ENCODE measurements at places on chromosomes 6 and 20.

DNA sequence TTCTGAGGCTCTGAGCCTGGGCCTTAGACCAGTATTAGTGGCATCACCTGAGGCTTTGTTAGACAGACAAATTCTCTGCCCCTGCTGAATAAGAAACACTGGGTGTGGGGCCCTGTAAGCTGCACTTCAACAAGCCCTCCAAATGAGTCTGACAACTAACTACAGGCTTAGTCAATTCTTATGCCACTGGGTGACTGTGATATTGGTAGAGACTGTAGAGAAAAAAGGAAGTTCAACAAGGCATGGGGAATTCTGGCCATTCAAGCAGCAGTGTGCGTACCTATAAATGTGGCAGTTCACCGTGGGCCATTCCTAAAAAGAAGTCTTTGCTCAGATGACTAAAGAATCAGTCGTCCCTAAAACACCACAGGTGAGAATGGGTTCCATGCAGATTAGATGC, 82.7 kb downstream of the MDN1 start:
- no peak for DNase-seq

DNA sequence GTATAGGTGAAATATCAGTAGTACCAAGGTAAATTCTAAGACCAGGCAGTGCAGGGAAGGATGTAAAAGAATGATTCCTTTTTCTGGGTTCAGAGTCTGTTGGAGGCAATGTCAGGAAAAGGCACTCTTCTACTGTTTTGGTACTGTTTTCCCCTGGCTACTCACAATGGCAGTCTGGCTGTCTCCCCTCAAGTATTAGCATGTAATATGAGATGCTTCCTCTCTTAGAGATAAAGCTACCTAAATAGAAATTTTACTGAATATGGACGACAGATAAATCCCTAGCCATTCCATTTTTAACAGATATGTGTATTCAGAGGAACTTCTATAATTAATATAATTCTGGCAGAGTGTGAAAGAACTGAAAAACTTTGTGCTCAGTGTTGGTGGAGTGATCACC, 3.5 kb downstream of the RNF8 start:
- no peak for DNase-seq

GRCh38 chr6:104829183-104829958, 30.3 kb downstream of the HACE1 start:
- no peak for DNase-seq

GRCh38 chr6:41157323-41157722, 3.2 kb upstream of the TREML1 start:
- no peak for DNase-seq

GRCh38 chr6:158445426-158446085, 114.3 kb upstream of the TMEM181 start:
- DNase-seq = no peak

DNA sequence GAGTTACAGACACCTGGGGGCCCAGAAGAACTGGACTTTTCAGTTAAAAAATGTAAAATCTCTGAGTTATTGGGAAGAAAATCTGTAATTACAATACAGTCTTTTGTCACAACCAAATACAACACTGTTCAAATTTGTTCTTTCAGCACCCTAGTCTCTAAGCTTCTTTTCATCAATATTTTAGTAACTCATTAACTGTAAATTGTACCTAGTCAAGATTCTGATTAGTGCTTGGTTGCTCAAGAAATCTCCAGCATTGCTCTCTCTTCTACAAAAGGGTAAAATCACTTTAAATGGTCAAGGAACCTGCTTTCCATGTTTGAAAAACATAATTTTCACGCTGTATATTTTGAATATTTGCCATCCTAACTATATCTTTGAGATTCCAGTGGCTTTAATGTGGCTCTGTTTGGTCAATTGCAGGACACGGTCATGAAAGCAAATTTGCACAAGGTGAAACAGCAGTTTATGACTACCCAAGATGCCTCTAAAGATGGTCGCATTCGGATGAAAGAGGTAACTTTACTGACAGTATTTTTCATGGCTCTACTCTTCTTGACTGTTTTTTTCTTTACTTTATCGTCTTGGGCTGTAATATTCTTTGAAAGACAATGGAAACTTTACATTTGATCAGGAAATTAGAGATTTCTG, 9.2 kb downstream of the SCGN start:
- no peak for DNase-seq

- DNase-seq = no peak
Observed at GRCh38 chr6:1958257-1958656, 287.1 kb downstream of the GMDS start.

- no peak for DNase-seq
Observed at GRCh38 chr20:19659448-19659847, 98.6 kb upstream of the RIN2 start.

GRCh38 chr6:114762145-114762544, 419.3 kb upstream of the HS3ST5 start:
- DNase-seq = no peak

DNA sequence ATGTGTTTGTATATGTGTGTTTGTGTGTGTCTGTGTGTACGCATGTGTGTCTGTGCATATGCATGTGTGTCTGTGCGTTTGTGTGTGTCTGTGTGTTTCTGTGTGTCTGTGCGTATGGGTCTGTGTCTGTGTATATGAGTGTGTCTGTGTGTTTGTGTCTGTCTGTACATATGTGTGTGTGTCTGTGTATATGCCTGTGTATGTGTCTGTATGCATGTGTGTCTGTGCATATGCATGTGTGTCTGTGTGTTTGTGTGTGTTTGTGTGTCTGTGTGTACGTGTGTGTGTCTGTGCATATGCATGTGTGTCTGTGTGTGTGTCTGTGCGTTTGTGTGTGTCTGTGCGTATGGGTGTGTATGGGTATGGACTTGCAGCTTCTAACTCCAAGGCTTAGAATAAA, 174.0 kb upstream of the NOX3 start:
- DNase-seq = no peak

DNA sequence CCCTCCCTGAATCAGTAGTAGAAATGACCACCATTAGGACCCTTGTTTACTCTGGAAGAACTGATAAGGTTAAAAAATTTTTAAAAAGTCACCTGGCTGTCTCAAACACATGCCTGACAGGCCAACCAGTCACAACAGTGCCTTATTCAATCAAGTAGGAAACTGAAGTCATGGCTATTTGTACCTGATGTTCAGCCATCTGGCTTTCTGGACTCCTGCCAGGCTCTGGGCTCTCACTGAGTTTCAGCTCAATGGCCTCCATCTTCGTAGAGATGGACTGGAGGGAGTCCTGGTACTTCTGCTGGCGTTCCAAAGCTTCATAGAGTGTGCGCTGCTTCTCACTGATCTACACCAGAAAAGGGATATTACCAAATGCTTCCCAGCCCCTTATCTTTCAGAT, 343.8 kb downstream of the SYNE1 start:
- DNase-seq = no peak

DNA sequence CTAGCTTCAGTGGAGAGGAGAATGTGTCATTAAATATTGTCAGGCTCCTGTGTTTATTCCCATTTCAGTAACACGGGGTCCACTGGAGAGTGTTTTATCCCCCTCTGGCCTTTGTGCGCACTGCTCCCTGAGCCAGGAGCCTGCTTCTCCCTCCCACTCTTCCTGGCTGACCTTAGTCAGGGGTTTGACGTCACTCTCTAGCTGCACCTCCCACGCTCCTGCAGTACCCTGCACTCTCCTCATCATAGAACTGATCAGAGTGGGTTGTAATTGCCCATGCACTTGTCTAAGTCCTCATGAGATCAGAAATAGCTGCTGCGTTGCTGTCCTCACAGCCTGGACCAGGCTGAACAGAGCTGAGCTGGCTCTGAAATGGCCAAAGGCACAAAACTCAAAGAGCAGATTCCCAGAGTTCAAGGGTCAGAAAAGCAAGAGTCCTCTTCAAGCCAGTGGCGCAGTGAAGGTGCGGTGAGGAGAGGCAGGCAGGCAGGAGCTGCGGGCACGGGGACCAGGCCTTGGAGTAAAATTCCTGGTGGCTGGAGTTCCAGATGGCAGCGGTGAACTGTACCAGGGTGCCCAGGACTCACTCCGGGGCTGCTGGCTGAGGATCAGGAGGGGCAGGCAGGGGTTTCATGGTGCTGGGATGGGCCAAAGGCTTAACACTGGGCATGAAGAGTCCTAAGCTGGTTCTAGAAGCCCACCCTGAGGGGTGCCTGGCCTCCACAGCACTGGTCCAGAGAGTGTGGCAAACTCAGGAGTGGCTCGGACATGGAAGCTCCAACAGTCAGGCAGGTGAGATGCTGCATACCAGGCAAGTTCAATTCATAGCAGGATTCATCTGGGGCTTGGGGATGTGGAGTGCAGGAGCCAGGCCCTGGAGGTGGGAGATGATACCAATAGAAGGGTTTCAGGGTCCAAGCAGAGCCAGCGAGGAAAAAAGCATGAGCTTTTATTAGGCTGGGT, 170.9 kb downstream of the SCP2D1 start:
- DNase-seq = no peak

GRCh38 chr20:63881451-63882226, 13.3 kb upstream of the DNAJC5 start:
- no peak for DNase-seq

- DNase-seq = no peak
Observed at GRCh38 chr6:87102151-87102621, 7.3 kb upstream of the CGA start.

DNA sequence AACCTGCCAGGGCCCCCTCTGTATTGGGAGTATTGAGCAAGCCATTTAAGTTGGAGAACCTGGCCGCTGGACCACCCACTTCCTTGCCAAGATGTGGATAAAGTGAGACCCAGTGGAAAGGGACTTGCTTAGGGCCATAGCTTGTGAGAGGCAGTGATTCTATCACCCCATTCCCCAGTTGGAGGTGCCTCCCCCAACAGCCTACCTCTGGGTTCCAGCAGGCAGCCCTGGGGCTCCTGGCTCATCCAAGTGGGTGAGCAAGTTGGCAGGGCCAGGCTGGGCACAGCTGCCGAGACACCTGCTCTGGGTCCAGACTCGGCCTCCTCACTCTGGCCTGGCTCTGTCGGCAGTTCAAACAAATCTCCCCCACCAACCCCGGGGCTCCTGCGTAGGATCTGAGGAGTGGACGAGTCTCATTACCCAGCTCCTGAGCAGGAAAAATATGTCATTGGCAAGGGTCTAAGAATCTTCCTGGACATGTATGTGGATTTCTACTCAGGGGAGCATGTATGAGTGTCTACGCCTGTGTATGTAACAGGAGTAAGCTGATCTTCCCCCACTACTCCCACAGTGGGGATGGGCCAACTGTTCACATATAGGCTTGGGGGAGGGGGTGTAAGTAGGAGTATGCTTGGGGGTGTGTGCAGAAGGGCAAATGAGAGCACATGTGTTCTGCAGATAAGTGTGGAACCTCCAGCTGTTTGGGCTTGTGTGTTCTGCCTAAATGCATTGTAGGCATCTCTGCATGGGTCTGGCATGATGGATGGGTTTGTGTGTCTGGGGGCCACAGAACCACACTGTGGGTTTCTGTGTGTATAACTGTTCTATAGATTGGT, 1.9 kb downstream of the ID1 start:
- DNase-seq = no peak

- no peak for DNase-seq
Observed at GRCh38 chr6:30836957-30837356, 47.4 kb upstream of the DDR1 start.

GRCh38 chr6:159066483-159066882, 21.7 kb upstream of the TAGAP start:
- no peak for DNase-seq

DNA sequence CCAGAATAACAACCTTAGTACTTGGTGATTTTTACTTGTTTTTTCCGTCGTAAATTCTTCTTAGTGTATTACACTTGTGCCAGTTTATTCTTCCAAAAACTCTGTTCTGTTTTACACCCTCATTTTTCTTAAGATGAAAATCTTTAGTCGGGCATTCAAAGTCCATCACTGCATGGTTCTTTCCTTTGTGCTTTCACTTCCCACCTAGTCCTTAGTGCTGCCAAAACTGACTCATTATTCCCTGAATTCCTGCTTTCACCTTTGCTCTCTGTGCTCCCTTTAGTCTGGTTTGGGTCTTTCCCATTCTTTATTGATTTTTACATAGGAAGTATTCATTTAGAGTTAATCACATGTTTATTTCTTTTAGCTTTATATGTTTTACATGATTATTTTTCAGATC, 3.3 kb downstream of the TRMT11 start:
- no peak for DNase-seq

DNA sequence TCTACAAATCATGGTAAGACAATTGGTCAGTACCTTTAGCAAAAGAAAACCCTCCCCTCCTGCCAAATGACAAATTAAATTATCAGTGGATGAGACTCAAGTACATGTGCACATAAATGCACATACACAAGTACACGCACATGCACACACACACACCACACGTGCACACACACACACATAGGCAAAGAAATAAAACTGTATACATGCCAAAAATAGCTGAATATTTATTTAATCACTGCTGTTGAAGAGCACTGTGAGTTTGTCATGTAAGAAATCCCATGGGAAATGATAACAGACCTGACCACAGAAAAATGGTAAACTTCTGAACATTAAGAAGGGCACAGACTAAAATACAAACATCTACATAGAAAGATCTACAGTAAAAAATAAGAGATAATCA, 46.6 kb upstream of the TNFAIP3 start:
- no peak for DNase-seq

- DNase-seq = no peak
Observed at GRCh38 chr6:129609635-129610034, 100.3 kb downstream of the ARHGAP18 start.

- no peak for DNase-seq
Observed at GRCh38 chr6:105483492-105483891, 80.6 kb upstream of the PREP start.

DNA sequence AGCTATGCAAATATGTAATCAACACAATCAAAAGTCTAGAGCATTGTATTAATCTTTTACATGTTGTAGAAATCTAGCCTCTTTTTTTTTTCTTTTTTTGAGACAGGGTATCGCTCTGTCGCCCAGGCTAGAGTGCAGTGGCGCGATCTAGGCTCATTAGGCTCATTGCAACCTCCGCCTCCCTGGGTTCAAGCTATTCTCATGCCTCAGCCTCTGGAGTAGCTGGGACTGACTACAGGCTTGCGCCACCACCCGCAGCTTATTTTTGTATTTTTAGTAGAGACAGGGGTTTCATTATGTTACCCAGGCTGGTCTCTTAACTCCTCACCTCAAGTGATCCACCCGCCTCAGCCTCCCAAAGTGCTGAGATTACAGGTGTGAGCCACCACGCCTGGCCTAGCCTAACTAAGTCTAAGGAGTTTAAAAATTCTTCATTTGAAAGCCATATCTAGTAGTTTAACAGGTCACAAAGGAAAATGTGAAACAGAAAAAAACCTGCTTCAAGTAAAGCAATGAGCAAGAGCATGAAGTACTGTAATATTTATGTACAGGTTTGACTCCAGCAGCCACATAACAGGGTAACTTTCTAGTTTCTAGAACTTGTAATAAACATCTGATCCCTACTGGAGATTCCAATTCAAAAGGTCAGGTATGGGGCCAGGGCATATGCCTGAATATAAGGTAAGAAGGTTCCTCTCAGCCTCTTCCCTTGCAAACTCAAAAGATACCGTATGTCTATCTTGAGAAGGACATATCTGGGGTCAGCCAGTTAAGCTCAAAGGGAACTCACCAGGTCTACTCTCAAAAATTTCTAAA, 4.4 kb downstream of the CPNE1 start:
- DNase-seq = no peak

GRCh38 chr20:9258901-9259300, 190.0 kb downstream of the PLCB4 start:
- no peak for DNase-seq
